ENCODE measurements at places on chromosomes 3 and 15.

GRCh38 chr3:152126260-152126659, 142.5 kb upstream of the MBNL1 start:
- no peak for DNase-seq

- no peak for DNase-seq
These were observed 117.9 kb downstream of the TCF12 start for GRCh38 chr15:57036352-57036751.

DNA sequence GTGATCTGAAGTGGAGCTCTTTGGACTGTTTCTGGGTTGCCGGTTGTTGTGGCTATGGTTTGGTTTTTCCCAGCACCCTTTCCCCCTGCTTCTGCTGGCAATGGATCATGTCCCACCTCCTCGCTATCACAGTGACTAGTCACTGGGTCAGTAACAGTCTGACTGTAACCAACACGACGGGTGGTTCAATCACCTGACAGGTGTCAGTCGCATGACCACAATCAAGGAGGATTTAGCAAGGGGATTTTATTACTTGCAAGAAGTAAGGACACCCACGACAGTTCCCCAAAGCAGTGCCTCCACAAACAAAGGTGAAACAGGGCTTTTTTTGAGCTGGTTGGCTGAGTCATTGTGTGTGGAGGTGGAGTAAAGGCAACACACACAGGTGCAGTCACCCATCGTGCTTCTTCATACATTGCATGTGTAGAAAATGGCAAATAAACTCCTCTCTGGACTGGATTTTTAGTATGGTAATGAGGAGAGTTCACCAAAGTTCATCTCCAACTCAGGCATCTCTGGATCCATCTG, 58.8 kb upstream of the FAM3D start:
- DNase-seq: no peak

GRCh38 chr3:129558772-129559564, 16.0 kb downstream of the H1-8 start:
- DNase-seq: no peak

- DNase-seq: no peak
These were observed 61.3 kb downstream of the ZDHHC19 start for GRCh38 chr3:196149831-196150301.

- DNase-seq: no peak
These were observed 39.0 kb downstream of the TAMM41 start for GRCh38 chr3:11807686-11808085.

- no peak for DNase-seq
These were observed at the start of gene ALG1L2 for GRCh38 chr3:130081351-130081881. Gene ALG1L2 (plus strand): TSS chr3:130081831. CDS start chr3:130082017, 186 bp downstream.

- no peak for DNase-seq
These were observed 163.1 kb downstream of the PLCL2 start for GRCh38 chr3:17047894-17048293.

DNA sequence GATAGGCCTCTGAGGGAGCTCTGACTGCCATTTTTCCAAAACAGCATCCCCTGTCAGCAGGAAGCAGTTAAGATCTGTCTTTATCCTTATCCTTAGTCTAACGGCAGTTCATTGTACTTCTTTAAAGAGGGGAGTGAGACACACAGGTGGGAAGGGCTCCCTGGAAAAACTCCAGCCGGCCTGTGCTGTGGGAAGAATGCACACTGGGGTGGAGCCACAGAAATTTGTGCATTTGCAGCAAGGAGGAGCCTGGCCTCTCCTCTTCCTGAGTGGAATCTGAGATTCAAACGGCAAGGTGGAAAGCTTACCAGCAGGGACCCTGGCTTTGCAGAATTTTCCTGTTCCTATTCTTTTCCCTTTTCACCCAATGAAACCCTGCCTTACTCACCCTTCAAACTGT, 1209.4 kb downstream of the ROBO2 start:
- no peak for DNase-seq
